ENCODE measurements at places on chromosomes 3 and 15. TPM values are rescaled to one million over a fixed set of nuclear protein-coding genes. Genes with fewer than 3 reads are reported as not detected.

MASP1 gene
- 0.36 TPM for total RNA-seq

PAK6 gene
- total RNA-seq, result 1.00 TPM

DPP8 gene
- total RNA-seq, result 41.0 TPM

HTR3E gene
- not detected for total RNA-seq

FBXL22 gene
- under 0.01 TPM for total RNA-seq

COL8A1 gene
- 3.4 TPM for total RNA-seq

IL20RB gene
- total RNA-seq, result 0.62 TPM

All from melanocyte of skin (primary cell).